NCI-H510A (cell line): ENCODE measurements at places on chromosomes 1 and 21.

DNA sequence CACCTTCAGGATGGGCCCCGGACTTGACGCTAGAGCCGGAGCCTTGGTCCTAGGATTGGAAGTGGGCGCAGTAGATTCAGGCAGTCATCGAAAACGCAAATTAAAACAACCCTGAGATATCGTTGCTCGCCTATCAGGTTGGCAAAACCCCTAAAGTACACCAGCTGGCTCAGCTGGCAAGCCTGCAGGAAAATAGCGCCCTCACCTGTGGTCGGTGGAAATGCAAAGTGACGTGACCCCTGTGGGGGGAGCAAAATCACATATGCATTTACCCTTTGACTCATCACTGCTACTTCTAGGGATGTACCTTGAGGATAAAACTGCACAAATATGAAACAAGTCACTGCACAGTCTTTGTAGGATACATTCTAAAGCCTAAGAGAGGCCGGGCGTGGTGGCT, 170.3 kb upstream of the TMEM51 start:
- DNase-seq: no peak

DNA sequence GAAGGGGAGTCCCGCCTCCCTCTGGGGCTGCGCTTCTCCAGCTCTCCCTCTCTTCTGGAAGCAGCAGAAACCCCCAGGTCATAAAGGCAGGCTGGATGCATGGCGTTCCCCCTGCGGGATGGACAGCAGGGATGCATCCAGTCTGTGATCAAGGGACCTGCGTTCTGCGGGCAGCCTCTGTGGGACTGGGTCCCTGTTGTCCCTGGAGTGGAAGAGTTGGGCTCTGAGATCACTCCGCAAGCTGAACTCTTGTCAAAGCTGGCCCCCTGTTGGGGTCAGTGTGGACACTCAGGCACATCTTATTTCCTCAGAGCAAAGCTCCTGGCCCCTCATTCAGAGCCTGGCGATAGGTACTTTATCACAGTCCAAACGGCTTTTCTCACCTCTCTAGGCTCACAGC, 341.2 kb downstream of the PTPRU start:
- DNase-seq: no peak

DNA sequence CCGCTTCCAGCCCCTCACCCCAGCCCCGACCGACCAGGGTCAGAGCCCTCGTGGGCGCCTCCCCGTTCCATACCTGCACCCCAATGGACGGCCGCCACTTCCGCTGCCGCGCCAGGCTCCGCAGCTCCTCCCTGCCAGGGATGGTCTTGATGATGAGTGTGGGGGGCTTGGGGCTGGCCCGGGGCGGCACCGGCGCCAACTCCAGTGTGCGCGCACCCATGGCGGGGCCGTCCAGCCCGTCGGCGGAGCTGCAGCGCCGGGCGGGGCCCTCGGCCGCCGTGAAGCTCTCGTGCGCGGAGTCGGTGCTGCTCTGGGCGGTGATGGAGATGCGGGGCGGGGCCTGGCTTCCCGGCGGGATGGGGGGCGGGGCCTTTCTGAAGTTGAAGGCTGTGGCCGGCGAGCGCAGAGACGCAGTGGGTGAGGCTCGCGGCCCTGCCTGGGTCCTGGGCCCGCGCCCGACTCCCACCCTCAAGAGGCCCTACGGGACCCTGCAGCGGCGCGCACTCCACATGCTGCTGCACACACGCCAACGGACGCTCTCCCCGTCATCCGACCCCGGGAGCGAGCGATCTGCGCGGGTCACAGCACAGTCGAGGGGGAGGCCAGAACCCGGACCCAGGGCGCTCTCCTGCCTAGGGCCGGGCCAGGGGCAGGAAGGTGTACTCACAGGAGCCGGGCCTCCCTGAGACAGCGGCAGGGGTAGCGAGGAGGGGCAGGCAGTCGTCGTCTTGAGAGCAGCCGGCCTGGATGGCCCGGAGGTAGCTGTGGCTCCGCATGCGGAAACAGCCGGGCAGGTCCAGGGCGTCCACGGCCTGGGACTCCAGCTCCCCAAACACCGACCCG, 26.1 kb upstream of the SMIM12 start:
- DNase-seq: no peak

- DNase-seq: no peak
Measured at GRCh38 chr21:42025376-42026081, 15.4 kb upstream of the ZBTB21 start.

DNA sequence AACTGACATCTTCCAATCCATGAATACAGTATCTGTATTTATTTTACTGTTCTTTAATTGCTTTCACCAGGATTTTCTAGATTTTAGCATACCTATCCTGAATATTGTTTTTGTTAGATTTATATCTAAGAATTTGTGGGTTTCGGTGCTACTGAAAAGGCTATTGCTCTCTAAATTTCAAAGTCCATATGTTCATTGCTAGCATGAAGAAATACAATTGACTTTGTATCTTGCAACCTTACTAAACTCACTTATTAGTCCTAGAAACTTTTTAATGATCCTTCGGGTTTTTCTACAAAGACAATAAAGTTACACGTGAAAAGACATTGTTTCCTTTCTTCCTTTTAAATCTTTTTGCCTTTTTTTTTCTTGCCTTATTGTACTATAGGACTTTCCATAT, 12.9 kb upstream of the HIVEP3 start:
- no peak for DNase-seq

GRCh38 chr1:235049217-235049616, 79.4 kb downstream of the TOMM20 start:
- no peak for DNase-seq

GRCh38 chr1:26877326-26877725, 12.8 kb downstream of the GPN2 start:
- DNase-seq: no peak

GRCh38 chr1:6041432-6042062, 4.1 kb upstream of the KCNAB2 start:
- DNase-seq: no peak

DNA sequence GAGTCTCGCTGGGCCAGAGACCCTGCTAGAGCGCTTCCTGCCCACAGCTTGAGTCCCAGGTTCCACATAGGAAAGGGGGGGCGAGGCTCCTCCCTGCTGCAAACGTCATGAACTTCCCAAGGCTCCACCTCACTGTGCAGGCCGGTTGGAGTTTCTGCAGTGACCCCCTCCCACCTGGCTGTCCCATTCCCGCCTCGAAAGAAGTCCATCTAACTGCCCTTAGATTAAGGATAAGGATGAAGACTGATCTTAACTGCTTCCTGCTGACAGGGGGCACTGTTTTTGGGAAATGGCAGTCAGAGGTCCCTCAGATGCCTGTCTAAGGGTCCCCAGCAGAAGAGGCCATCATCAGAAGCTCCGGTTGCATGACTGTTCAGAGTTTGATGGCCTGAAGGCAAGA, 62.7 kb downstream of the STUM start:
- no peak for DNase-seq

- DNase-seq: no peak
Measured at GRCh38 chr1:155481741-155482241, 80.8 kb downstream of the ASH1L start.

DNA sequence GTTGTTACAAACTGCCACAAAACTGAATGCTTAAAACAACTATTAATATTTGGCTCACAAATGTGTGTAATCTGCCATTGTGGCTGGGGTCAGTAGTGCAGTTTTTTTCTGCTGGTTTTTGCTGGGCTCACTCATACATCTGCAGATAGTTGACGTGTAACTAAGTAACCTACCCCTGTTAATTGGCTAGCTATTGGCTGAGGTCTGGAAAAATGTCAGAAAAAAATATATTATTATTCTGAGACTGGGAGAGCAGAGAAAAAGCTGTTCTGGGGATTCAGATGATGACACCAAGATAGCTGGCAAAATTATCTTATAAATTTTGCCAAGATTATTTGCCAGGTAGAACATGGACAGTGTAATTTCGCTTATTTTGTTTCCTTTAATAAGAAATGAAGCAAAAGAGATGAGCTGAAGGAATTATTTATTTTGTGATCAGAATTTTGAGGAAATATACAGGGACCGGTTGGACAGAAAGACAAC, 616.1 kb upstream of the ADAMTS5 start:
- DNase-seq: no peak

DNA sequence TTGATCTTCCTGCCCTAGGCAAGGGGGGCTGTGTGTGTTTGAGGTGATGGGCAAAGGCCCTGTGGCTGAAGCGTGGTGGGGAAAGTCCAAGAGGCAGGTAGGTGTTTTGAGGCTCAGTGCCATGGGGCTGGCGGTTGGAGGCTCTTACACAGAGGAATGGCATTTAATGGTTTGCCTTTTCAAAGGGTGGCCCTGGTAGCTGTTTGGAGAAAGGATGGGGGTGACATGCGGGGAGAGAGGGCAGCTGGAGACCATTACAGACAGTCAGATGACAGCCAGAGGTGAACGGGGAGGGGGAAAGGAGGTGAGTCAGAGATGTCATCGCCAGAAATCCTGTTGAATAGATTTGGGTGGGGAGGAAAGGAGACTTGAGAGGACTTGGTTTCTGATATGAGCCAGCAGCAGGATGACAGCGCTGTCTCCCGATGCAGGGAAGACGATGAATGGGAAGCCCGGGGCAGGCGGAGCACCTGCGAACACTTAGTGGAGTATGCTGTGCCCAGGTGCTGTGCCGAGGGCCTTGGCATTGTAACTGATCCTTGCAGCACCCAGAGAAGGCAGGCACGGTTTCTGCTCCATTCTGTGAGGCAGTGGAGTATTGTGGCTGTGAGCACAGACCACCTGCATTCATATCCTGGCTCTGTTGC, 56.3 kb downstream of the MAN1C1 start:
- no peak for DNase-seq

DNA sequence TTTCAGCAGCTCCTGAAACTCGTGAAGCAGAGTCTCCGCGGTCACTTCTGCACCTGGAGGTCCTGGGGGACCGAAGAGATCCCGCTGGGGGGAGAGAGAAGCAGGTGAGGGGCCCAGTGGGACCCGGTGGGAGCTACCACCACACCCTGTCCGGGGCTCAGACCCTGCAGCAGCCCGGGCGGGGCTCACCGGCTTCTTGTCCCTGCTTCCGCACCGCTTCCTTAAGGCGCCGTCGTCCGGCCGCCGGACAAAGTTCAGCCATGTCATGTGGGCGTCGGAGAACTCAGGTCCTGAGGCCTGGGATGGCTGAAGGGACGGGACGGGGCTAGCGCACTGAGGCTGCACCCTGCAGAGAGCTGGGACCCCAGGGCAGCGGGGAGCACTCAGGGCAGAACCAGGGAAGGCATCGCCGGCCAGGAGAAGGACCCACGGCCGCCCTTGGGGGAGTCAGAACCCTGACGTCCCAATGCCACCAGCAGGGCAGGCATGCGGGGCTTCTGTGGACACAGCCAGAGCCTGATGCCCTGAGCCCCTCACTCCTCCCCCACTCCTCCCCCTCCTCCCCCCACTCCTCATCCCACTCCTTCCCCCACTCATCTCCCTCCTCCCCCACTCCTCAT, 2.2 kb downstream of the C1QTNF12 start:
- DNase-seq: no peak

DNA sequence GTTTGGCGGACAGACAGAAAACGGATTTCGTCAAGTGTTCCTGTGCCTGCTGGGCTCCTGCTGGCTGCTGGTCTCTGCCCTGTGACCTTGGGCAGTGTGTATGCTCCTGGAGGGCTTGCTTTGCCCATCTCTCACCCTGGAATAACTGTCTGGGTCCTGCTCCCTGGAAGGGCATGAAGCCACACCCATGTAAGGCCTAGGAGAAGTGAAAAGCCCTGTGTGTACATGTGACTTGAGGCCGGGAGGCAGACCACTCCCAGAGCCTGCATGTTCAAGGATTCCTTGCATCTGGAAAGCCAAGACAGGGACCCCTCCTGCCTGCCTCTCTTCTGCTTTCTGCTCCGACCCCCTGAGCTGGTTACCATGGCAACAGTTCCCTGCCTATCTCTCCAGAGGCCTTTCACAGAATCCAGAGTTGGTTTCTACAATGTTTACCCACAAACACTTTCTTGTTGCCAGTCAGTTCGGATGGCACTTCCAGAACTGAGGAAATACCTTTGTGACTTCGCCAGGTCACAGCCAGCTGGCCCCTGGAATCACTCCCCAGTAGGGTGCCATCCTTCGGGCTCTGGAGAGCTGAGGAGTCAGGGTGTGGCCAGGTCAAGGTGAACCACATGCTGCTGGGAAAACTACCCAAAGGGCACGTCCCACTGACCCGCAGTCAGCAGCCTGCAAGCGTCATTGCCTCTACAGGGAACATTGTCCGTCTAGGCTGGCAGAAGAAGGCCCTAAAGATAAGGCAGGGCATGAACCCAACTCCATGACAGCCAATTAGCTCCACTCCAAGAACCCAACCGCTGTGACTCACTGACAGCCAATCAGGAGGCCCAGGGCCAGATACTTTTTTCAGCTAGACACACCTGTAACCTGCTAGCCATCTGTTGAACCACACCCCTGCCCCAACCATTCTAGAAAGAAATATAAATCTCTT, 14.7 kb upstream of the GPR37L1 start:
- no peak for DNase-seq

DNA sequence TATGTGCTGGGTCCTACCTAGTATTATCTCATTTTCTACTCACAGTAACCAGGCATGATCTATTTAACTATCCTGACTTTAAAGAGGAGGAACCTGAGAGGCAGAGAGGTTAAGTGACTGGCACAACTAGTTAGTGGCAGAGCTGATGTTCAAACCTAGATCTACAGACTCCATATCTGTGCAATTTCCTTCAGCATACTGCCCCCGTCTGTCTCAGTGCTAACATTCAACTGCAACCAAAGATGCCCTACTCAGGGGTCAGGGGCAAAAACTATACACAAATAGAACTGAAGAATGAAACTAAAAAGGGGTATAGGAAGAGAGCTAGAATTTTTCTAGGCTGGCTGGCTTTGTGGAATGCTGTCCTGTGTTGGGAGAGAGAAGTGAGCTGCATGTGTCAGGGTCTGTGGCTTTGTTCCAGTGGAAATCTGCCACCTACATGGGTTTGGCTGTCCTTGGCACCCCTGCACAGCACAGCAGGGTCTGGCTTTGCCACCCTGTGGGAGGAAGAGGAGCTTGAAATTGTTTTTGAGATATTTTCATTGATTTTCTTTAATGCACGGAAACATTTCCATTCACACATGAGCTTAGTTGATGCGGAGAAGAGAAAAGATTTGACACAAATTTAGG, 368.5 kb downstream of the RPS6KC1 start:
- DNase-seq: no peak

GRCh38 chr1:12157366-12158231, 9.2 kb upstream of the TNFRSF1B start:
- DNase-seq: no peak

- no peak for DNase-seq
Measured at GRCh38 chr1:215001419-215002021, 81.0 kb upstream of the KCNK2 start.

DNA sequence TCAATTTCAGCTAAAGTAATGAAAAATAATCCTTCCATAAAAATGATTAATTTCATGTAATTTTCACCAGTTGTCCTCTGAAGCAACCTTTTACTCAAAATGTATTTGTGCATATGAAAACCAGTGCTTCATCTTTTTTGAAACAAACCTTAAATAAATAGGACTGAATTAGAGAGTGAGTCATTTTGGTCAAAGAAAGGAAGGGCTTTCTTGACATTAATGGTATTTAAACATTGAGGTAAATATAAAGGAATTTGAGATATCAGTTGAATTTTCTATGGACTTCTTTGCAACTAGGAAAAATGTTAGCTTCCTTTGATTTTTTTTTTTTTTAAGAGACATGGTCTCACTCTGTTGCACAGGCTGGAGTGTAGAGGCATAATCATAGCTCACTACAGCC, 38.7 kb downstream of the SNX7 start:
- DNase-seq: no peak
